ENCODE measurements at places on chromosomes 12 and 14. TPM values are rescaled to one million over a fixed set of nuclear protein-coding genes. Genes with fewer than 3 reads are reported as not detected.

The TPH2 gene
- not detected for total RNA-seq

The HCAR1 gene
- total RNA-seq, result 0.60 TPM

The HOXC10 gene
- 1.6 TPM for total RNA-seq

The REP15 gene
- 4.0 TPM for total RNA-seq

The GPRC5A gene
- 55.9 TPM for total RNA-seq

The ARMH4 gene
- 16.2 TPM for total RNA-seq

The ACOT6 gene
- total RNA-seq, result not detected

The PPP1R1A gene
- total RNA-seq, result 4.0 TPM

The NAV3 gene
- 9.2 TPM for total RNA-seq

The SLC25A47 gene
- total RNA-seq, result not detected

The TIMELESS gene
- 8.7 TPM for total RNA-seq

The LRTM2 gene
- not detected for total RNA-seq

The IFNG-AS1 gene
- total RNA-seq, result not detected

The IQSEC3 gene
- 0.10 TPM for total RNA-seq

The ACSS3 gene
- 19.8 TPM for total RNA-seq

The ANKRD33 gene
- total RNA-seq, result not detected

The DAO gene
- total RNA-seq, result not detected

The COX6A1 gene
- 865 TPM for total RNA-seq

The SCNN1A gene
- 57.5 TPM for total RNA-seq
